ENCODE measurements at places on chromosomes 6 and 20.

DNA sequence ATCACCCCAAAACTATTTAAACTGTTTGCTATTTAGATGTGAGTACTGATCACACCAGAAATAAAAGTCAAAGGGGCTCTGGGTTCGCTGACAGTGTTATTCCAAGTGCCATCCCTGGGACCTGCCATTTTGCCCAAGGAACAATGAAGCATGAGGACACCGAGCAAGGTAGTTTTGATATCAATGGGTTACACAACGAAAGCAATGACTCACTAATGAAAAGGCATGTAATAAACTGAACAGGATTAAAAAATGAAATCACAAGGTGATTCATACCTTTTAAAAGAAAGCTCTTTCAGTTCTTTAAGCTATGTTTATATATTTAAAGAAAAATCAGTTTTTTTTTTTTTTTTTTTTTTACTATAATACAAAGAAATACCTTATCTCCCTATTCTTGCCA, 102.0 kb downstream of the HS3ST5 start:
- DNase-seq = no peak

GRCh38 chr6:71478834-71479541, 190.4 kb downstream of the OGFRL1 start:
- no peak for DNase-seq

DNA sequence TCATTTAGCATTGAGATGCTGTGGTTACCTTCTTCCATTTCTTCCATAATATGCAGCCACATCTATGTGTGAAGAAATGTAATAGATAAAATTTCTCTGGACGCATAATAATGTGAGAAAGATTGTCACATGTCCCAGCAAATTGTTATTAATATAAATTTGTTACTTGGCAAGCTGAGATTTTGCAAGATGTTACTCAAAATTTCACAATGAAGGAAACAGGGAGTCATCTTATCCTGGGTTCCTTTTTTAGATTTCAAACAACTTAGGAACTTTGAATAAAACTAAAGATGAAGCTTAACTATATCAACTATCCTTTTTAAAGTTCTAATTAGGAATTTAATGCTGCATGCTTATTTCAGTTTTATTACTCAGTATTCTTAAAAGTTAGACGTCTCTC, 3.6 kb downstream of the ESR1 start:
- DNase-seq = no peak

GRCh38 chr6:33981421-33981820, 164.5 kb downstream of the GRM4 start:
- DNase-seq = no peak

DNA sequence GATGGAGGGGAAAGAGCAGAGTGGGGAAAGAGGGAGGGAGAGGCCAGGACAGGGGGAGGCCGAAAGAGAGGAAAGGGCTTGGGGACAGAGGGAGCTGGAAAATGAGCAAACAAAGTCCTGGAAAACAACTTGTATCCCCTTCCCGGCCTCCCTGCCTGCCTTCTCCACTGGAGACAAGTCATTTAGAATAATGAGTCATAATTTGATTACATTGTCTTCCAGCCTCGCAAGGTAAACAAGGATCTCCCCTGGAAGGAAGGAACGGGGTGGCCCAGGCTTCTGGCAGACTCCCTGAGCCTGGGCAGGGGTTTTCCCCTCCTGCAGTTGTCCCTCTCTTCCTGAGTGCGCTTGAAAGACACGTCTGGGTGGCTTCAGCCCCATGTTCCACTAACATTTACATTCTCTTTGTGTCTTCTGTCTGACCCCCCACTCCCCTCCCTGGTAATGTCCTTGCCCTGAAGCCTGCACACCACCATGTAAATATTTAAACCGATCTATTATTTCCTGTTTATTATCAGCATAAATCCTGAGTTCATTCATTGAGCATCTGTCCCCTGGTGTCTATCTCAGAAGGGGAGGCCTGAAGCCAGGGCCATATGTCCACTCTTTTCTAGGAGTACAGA, 12.1 kb upstream of the MRPS18A start:
- DNase-seq = no peak

GRCh38 chr6:147712841-147713240, 204.4 kb downstream of the SAMD5 start:
- no peak for DNase-seq

DNA sequence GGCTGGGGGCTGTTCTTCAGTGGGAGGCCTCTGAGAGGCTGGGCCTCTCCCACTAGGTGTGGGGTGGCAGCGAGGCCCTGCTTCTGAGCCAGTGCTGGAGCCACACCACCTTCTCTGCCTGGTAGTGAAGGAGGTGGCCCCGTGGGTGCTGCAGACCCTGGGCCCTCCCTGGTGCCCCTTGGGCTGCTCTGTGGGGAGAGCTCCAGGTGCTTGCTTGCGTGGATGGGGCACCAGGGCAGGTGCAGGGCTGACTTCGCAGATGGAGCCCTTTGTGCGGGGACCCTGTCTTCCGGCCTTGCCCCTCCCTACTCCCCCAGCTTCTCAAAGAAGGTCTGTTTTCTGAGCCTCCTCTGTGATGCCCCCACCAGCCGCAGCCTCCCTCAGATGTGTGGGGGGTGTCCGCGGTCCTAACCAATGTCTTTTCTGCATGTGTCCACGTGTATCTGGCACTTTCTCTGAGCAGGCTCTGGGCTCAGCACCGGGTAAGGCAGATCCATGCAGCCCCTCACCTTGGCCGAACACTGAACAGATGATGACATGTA, 17.2 kb upstream of the MYT1 start:
- no peak for DNase-seq

DNA sequence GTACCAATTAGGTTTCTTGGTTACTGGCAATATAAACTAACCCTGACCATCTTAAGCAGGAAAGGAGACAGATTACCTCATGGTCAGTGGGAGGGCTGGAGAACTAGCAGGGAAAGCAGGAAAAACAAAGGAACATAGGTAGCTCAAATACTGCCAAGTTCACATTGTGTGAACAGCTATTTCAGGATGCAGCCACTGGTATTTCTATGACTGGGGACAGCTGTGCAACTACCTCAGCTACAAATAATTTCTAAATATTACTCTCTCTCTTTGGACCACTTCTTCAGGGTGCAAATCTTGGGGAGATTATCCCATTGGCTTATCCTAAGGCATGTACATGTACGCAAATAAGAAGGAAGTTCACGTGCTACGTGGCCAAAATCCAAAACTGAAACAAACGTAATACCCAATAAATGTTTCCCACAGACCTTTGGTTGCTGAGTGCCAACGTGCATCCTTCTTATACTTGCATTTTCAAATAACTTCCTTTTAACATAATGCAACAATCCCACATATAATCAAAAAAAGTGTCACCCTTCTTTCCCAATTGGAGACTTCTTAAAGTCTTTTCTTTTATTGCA, 180.9 kb downstream of the PHF3 start:
- no peak for DNase-seq

DNA sequence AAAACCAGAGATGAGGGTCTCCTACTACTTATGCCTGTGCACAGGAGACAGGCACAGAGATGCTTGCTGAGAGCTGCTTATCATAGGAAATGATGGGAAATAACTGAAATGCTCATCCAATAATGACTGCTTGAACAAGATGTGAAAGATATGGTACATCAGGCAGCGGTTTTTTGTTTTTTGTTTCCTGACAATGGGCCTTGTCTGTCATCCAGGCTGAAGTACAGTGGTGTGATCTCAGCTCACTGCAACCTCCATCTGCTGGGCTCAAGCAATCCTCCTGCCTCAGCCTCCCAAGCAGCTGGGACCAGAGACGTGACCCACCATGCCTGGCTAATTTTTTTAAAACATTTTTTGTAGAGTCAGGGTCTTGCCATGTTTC, 1.2 kb upstream of the RIPOR3 start:
- DNase-seq = no peak

GRCh38 chr20:45354423-45355208, 6.4 kb upstream of the SDC4 start:
- no peak for DNase-seq

- DNase-seq = no peak
These were observed 62.6 kb downstream of the GINS1 start for GRCh38 chr20:25470045-25470444.

GRCh38 chr20:38001173-38001875, 31.9 kb downstream of the TTI1 start:
- no peak for DNase-seq

DNA sequence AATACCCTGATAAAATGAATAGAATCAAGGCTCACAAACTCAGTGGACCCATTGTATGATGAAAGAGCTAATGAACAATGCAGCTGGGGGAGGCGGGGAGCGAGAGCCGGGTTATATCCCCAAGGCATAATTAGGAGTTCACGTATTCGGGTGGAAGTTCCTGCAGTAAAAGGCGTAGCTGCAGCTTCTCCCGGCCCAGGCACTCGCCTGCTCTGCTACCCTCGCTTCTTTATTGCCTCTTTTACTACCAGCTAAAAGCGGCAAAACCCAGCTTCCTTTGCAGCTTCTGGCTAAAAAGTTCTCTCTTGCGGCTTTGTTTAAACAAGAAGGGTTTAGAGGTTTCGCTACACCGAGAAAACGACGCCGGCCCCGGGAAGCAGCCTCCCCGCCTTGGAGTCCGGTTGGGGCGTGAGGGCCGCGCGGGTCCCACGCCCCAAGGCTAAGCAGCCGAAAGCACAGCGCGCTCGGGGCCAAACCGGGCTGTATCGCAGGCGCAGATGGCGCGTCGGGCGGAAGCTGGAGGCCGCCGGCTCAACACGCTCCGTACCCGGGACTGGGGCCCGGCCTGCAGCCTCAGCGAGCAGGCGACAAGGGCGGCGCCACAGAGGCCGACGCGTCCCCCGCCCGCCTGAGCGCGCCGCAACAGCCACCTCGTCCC, 1.6 kb downstream of the ZBTB2 start:
- peak; percentile 14 for DNase-seq

DNA sequence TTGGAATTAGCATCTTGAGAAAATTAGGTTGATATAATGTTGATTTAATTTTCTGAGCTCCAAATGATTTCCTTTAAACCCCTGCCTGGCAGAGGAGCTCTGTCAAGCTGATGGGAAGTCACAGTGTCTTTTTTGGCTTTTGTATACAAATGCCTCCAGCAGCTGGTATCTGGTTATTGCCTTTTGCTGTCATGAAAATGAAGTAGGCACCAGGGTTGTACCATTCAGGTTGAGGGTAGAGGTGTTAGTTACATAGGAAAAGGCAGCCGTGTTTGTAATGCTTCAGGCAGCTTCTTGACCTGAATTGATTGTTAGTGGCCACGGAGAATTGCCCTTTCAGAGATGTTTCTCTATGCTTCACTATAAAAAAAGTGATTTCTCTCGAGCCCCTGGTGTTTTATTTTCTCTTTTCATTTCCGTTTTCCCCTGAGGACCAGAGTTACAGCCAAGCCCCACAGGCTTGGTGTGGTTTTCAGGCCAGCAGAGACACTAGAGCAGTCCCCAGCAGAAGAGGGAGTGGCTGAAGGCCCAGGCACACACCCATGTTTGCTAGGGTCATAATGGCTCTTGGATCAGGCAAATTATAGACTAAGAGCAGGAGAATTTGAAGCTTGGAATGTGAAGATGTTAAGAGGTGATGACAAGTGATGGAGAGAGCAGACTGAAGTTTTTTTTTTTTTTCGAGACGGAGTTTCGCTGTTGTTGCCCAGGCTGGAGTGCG, 21.6 kb downstream of the CMTR1 start:
- DNase-seq = peak; percentile 68

DNA sequence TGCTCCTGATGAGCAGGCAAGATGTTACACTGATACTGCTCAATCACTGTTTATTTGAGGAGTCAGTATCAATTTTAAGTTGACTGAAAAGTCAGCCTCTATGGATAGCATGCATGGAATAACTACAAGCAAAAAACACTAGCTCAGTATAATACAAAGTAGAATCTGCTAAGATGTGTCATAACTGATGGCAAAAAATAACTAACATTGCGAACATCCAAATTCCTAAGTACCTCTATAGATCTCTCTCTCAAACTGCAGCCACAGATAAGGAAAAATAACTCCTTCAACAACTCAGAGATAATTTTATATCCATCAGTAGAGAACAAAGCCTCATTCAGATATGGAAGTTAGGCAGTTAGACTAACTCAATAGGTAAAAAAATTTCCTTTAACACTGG, 16.3 kb downstream of the HDAC2 start:
- no peak for DNase-seq

DNA sequence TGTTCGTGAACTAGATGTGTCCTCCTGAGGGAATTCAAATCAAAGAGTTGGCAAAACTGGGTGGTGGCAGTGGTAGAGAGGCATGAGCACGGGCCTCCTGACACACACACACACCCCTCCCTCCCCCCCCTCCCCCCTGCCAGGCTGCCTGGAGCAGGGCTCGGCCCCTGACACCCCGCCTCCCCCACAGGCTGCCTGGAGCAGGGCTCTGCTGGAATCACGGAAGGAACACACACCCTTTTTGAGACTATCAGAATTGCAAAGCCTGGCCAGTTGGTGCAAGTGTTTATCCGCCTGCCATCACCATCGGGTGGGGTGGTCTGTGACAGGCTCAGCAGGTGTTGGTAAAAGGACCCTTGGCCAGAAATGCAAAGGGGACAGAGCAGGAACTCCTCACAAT, 59.0 kb downstream of the FAM120B start:
- DNase-seq = no peak

DNA sequence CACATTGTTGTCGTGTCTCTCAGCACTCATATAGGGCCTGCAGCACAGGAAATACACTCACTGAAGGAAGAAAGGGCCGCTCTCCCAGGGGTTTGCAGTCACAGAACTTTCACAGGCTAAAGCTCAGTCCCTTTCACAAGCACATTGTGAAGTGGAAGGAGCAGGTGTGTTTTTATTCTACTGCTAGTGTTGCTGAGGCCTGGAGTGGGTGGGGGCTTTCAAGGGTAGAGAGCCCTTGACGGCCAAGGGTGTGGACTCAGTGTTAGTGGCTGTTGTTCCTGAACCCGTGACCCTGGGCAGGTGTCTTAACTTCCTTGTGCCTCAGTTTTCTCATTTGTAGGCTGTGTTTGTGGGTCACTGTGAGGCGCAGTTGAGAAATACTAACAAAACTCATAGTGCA, 66.2 kb upstream of the SLC22A1 start:
- peak; percentile 85 for DNase-seq

Data from NCI-H187 treated with DMSO at 0.1 percent for 48 hours (cell line).